DMS153 (cell line): ENCODE measurements at places on chromosomes 5 and 9.

DNA sequence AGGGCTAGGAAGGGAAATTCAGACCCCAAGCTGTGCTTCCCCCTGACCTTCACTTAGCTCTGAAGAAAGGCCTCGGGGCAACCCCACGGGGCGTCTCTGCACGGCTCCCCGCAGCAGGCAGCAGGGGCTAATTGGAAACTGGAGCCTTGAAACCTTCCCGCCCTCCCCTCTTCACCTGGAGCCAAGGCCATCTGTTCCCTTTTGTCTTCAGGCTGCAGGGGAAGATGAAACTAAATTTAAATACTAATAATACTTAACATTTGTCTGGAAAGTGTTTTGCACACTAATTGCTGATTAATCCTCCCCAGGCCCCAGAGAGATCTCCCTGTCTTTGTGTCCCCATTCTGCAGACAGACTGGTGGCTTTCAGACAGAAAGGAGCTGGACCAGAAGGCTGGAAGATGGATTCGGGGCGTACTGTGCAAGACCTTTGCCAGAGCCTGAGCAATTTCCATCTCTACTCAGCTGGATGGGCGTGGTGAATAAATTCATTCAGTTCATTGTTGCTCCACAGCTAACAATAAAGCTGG, 34.1 kb upstream of the CPLX2 start:
- DNase-seq: peak; percentile 39

GRCh38 chr5:62268234-62268633, 37.8 kb upstream of the KIF2A start:
- DNase-seq: no peak

GRCh38 chr9:269081-269711, 54.5 kb downstream of the DOCK8 start:
- no peak for DNase-seq

DNA sequence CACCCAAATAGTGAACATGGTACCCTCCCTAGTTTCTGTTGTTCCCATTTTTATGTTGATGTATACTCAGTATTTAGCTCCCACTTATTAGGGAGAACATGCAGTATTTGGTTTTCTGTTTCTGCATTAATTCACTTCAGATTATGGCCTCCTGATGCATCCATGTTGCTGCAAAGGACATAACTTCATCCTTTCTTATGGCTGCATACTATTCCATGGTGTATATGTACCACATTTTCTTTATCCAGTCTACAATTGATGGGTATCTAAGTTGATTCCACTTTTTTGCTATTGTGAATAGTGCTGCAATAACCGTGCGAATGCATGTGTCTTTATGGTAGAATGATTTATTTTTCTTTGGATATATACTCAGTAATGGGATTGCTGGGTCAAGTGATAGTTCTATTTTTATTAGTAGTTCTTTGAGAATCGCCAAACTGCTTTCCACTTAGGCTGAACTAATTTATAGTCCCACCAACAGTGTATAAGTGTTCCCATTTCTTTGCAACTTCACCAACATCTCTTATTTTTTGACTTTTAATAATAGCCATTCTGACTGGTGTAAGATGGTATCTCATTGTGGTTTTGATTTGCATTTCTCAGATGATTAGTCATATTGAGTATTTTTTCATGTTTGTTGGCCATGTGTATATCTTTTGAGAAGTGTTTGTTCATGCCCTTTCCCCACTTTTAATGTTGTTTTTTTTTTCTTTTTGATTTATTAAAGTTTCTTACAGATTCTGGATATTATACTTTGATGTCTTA, 79.6 kb downstream of the SMIM15 start:
- no peak for DNase-seq

DNA sequence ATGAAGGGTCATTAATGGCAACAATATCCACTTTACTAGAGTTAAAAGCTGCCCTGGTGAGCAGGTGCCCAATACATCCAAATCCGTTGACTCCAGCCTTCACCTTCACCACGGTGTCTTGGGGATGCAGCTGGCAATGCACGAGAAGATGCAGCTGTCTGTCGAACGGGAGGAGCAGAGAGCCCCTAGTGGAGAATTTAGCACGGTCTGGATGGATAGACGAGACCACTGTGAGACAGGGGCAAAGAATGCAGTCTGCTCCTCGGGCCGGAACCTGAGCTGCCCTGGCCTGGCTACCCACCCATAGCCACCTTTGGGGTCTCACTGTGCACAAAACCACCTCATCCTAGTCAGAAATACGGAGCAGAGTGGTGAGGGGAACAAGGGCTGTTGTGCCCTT, 35.1 kb downstream of the ADRA1B start:
- no peak for DNase-seq

DNA sequence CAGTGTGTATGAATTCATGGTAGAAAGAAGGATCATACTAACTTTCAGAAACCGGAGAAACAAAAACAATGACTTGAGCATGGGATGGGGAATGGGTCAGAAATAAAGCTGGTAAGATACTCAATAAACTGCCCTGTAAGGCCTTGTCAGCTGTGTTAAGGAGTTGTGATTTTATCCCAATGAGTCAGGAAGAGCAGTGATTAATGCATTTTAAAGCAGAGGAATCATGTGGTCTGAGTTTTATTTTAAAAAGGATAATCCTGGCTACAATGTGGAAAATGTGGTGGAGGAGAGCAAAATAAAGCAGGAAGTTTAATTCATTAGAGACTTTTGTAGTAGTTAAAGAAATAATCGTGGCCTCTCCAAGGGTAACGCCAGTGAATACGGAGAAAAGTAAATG, 28.7 kb downstream of the DHX29 start:
- no peak for DNase-seq

- DNase-seq: no peak
Observed at GRCh38 chr5:4643190-4643589, 496.9 kb upstream of the ADAMTS16 start.

DNA sequence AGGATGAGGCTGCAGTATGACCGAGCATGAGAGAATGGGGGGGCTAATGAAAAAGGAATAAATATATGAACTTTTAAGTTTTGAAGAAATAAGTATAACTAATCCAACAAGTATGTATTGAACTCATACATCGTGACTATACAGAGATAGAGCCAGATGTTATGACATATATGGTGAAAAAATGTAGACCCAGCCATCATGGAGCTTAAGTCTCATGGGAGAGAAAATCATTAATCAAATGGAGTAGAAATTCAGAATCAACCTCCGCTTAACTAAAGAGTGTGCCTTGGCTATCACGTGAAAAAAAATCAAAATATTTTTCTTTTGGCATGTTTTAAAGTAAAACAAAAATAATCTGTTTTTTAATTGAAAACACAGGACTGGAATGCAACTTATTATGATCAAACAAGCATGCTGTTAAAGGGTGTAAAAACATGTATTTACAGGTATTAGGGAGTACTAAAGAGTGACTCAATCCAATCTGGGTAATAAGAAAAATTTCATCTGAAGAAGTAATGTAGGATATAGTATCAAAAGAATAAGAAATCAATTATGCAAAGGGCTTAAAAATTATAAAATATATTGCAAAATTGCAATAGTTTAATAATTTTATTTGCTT, 868.5 kb upstream of the NUDT12 start:
- no peak for DNase-seq

- no peak for DNase-seq
Observed at GRCh38 chr9:70056211-70056944, 12.7 kb downstream of the MAMDC2 start.

GRCh38 chr5:136141561-136141960, 8.9 kb downstream of the SMAD5 start:
- no peak for DNase-seq

- no peak for DNase-seq
Observed at GRCh38 chr9:94771096-94771495, 44.6 kb downstream of the AOPEP start.

- no peak for DNase-seq
Observed at GRCh38 chr9:6562871-6563430, 82.6 kb downstream of the GLDC start.

- DNase-seq: no peak
Observed at GRCh38 chr9:4866239-4866969, 73.7 kb downstream of the RCL1 start.

DNA sequence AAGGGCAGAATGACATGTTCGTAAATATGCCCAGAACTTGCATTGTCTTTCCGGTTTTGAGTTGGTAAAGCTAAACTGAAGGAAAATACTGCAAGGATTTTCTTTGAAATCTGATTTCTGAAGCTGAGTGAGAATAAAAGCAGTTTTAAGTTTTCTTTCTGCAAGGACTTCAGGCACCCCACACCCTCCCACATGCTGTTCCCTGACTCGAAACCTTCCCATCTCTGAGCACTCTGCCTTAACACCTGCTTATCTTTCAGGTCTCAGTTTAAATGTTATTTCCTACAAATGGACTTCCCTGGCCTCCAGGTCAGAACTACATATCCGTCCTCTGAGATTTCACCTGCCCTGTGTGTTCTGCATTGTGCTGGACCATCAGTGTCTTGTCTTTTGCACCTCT, 93.8 kb downstream of the KLHL3 start:
- DNase-seq: no peak

GRCh38 chr9:90847971-90848370, 46.4 kb downstream of the SYK start:
- DNase-seq: no peak

DNA sequence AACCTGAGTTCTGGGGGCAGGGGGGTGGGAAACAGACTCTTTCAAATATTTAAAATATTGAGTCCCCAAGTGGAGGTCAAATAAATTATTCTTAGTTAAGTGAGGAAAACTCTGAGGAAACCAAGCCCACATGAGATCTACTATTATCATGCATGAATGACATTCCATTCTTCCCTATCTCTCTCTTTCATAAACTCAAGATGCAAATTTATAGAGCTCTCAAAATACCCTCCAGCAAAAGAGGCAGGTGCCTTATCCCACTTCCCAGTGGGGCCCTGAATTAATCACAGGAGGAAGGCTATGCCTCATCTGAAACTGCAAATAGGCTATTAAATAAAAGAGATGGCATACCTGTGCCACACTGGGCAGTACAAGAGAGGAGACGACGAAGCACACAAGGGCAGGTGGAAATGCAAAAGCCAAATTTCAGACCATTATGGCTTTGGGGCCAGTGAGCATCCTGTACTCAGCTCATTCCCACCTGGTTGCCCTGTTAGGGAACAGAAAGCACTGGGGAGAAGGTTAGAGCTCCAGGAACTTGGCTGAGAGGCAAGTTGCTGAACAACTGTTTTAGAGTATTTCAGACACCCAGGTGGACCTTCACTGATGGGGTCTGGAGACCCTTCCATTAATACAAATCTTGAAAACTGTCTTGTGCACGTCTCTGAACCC, 102.2 kb upstream of the EQTN start:
- no peak for DNase-seq

GRCh38 chr9:88191456-88191855, 53.2 kb upstream of the SPATA31C2 start:
- DNase-seq: no peak

DNA sequence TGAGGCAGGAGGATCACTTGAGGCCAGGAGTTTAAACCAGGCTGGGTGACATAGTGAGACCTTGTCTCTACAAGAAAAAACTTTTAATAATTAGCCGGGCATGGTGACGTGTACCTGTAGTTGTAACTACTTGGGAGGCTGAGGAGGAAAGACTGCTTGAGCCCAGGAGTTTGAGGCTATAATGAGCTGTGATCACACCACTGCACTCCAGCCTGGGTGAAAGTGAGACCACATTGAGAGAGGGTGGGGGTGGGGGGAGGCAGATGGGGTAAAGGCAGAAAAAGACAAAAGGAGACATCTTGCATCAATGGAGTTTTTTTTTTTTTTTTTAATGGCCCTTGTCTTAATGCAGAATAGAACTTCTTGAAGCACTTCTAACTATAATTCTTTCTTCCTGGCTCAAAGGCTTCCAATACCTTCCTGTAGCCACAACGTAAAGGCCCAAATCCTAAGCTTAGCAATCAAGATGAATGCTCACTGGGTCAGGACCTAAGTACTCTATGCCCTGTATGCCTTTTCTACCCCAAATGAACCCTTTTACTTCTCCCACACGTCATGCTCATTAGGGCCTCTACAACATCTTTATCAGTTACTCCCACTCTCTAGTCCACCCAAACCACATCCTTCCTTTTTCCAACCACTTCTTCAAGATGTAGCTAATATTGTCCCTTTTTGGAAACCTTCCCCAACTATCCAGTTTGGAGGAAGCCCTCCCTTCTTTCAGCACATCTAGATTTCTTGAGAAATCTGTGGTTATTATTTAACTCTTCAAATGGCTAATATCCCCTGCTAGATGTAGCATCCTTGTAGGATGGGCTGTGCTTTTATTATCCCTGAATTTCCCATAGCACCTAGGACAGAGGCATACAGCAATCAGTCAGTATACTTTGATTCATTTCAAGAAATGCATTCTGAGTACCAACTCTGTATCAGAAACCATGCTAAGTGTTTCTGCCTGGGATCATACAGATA, 40.8 kb downstream of the CSF2 start:
- DNase-seq: no peak

GRCh38 chr5:79001471-79001870, 16.4 kb upstream of the ARSB start:
- no peak for DNase-seq

GRCh38 chr5:100600298-100600994, 65.3 kb downstream of the FAM174A start:
- DNase-seq: no peak

GRCh38 chr9:3569529-3569928, 43.7 kb upstream of the RFX3 start:
- DNase-seq: no peak

- no peak for DNase-seq
Observed at GRCh38 chr5:78747055-78747454, 98.5 kb upstream of the LHFPL2 start.

- no peak for DNase-seq
Observed at GRCh38 chr5:31251032-31251431, 57.5 kb downstream of the CDH6 start.

- DNase-seq: no peak
Observed at GRCh38 chr9:107175816-107176435, 107.2 kb upstream of the RAD23B start.
